D721Med (cell line): ENCODE measurements at places on chromosomes 4 and X.
A peak's percentile ranks its signal among the peaks of the same experiment; 100 is the strongest.

GRCh38 chr4:163748449-163748848, 254.0 kb downstream of the TMA16 start:
- DNase-seq = no peak

GRCh38 chr4:48090621-48091020, 43.4 kb downstream of the TXK start:
- DNase-seq = no peak

GRCh38 chr4:152038238-152038637, 277.4 kb upstream of the GATB start:
- no peak for DNase-seq

GRCh38 chr4:187070158-187070557, 346.5 kb upstream of the FAT1 start:
- no peak for DNase-seq

DNA sequence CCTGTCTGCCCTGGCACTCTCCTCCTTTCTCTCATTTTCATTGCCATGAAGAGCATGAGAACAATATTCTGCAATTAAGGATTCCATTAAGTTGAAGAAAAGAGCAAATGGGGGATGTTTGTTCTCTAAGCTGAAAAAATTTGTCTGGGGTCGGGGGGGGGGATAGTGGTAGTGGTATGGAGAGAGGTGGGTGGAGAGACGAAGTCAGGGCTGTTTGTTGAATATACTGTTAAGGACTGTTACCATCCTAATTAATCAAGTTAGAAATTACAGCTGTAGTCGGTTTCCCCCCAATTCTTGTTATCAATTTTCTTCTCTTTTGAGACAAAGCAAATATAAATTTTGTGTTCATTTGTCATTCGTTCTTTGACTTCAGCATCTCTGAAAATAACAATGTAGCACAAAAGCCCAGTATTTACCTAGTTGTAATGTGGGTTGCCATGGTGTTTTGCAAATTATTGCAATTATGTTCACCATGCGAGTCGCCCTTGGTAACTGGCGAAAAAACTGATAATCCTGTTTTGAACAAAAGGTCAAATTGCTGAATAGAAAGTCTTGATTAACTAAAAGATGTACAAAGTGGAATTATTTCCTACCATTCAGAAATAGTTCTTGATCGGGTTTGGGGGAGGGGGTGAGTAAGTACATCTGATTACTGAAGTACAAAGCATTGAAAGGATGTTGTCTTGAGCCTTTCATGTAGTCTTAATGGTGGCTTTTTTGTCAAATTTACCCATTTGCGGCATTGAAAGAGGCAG, 139.1 kb downstream of the ARX start:
- no peak for DNase-seq

- no peak for DNase-seq
Measured at GRCh38 chr4:7687796-7688195, 251.9 kb downstream of the AFAP1 start.

DNA sequence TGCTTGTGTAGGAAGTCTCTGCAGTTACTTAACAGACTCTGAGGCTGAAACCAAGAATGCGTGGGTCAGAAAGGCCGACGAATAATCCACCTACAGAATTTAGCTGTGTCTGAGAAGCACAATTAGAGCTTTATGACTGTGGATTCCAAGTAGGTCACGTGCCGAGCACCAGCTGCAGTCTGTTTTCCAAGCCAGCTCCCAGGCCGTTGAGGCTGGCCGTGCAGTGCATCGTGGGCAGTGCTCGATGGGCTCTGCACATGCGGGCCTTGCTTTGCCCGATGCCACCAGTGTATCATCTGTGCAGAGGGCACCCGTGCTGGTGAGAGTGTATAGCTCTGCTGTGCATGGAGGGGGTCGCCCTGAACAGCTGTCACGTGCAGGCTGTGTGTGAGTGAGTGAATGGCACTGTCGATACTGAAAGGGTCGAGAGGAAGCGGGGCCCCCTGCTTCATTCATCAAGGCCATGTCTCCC, 67.5 kb upstream of the CLDN34 start:
- no peak for DNase-seq

- no peak for DNase-seq
Measured at GRCh38 chr4:97370568-97370967, 772.7 kb downstream of the STPG2 start.

- no peak for DNase-seq
Measured at GRCh38 chrX:66489339-66489738, 149.5 kb downstream of the EDA2R start.

GRCh38 chr4:79526641-79527565, 118.9 kb upstream of the GK2 start:
- DNase-seq = no peak

GRCh38 chrX:24506082-24506481, 41.0 kb downstream of the PDK3 start:
- DNase-seq = no peak

GRCh38 chr4:37365888-37366287, 121.3 kb downstream of the NWD2 start:
- DNase-seq = no peak

GRCh38 chr4:123298801-123299200, 97.8 kb upstream of the SPRY1 start:
- no peak for DNase-seq

GRCh38 chr4:2256156-2256731, 5.7 kb downstream of the MXD4 start:
- DNase-seq = peak; percentile 2

DNA sequence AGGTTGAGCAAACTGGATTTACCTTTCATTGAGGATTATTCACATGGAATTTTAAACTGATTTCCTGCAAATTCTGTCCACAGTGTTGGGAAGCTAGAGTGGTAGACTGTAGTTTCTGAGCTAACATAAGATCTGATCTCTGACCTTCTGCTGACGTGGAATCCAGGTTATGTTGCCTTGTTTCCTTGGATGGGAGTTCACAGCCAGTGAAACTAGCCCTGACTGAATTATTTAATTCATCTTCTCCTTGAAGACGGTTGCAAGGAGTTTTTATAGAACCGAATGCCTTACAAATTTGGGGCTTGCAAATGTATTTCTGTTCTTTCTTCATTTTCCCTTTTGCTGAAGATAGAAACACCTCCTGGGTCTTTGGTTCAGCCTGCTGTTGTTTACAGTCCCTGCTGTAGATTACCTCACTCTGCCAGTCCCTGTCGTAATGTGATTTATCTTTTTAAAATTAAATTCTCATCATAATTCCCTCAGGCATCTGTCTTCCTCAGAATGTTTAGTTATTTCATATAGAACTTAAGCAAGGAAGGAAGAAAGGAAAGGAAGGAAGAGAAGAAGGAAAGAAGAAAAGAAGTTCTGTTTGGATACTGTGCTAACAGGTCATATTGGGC, 113.9 kb downstream of the CEP135 start:
- no peak for DNase-seq

- no peak for DNase-seq
Measured at GRCh38 chrX:150212672-150213480, 150.2 kb upstream of the MAMLD1 start.

DNA sequence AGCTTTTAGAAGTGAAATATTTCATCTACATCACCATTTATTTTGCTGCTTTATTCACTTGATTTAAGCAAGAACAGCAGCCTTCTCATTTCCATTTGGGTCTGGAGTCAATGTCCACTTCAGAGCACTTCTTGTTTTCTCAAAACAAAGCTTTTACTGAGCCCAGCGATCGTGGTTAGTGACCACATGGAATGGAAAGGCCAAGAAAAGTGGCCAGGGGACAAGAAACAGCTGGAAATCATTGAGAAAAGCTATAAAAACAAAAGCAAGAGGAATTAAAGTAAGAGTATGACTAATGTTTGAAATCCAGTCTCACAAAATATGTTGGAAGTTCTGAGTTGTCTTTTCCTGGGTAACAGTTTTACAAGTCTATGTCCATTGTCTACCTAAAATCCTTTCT, 328.4 kb upstream of the INTU start:
- DNase-seq = no peak

- DNase-seq = no peak
Measured at GRCh38 chrX:153803211-153804099, 9.0 kb downstream of the SSR4 start.

DNA sequence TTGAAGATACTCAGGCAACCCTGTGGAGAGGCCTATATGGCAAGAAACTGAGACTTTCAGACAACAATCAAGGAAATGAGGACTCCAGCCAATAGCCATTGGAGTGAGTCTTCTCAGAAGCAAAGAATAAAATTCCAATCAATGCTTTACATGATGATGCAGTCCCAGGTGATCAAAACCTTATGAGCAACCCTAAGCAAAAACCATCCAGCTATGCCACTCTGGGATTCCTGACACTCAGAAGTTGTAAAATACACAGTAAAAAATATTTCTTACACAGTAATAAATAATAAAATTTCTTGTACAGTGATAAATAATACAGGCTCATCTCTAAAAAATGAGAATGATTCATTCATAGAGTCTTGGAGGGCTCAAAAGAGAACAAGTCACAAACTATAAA, 150.6 kb downstream of the IL15 start:
- no peak for DNase-seq

- no peak for DNase-seq
Measured at GRCh38 chrX:18034945-18035344, 173.8 kb upstream of the RAI2 start.

GRCh38 chr4:71338846-71339593, at the start of gene SLC4A4:
Gene SLC4A4, plus strand, starts transcription at chr4:71339020.
- no peak for DNase-seq

DNA sequence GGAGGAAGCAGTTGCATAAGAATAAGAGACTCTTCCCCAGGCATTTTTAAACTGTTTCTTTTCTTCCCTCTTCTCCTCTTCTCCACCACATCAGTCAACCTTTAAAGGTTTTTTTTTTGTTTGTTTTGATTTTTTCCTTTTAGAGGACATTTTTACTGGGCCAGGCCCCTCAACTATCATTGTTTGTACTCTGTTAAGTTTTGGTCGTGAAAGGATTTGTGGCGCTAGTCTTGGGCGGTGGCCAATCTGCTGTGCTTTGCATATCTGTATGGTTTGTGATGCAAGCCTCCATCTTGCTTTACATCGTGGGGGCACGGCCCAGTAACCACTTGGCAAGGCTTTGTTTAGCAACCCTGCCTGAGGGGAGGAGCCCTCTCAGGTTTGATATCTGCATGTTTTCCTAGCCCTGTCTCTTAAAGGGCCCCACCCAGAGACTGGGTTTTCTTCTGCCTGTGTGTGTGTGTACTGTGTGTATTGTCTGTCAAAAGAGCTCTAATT, 101.9 kb upstream of the SLITRK2 start:
- DNase-seq = no peak

DNA sequence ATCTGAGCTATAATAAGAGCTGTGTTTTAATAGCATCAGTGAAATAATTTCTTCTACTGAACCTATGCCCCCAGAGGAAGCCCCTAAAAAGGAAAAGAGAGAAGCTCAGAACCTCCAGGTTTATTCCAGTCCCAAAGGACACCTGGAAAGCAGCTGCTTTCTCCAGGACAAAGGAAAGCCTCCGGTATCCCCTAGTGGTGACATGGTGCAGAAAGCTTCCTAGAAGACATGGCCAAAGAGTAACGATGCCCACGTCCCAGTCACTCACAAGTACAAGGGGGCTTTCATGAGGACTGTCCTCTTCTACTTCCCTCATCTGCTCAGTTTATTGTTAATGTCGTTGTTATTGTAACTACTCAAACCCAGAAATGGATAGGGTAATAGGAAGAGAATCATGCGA, 343.9 kb downstream of the UNC5C start:
- no peak for DNase-seq

DNA sequence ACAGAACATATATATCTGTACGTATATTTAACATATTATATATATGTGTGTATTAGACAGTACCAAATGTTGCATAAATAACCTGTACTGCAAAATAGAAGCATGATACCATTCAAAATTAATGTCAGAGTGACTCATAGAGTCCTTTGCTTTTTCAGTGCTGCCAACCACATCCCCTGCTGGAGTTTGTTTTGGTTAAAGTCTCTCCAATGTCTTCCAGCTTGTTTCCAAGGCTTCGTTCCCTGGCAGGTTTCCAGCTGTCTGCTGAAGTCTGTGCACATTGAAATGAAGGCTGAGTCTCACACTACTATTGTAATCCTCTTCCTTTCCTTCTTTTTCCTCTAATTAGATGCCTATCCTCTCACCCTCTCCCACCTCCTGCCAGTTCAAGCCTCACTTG, 14.9 kb downstream of the NRK start:
- no peak for DNase-seq

DNA sequence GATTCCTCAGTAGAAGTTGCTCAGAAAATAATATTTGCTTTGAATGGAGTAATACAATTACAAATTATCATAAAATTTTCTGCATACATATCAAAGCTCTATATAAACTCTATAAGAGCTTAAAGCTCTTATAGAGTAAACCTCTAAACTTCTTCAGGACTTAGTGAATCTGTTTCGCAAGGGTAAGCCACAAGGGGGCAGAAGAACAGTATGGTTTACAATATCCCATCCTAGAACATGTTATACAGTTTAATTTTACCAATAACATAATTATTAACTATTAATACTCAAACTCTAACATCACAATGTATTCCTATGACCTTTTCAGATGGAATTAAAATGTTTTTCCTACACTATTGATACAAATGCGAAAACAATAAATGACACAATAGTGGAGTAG, 33.8 kb upstream of the SPANXN1 start:
- no peak for DNase-seq

DNA sequence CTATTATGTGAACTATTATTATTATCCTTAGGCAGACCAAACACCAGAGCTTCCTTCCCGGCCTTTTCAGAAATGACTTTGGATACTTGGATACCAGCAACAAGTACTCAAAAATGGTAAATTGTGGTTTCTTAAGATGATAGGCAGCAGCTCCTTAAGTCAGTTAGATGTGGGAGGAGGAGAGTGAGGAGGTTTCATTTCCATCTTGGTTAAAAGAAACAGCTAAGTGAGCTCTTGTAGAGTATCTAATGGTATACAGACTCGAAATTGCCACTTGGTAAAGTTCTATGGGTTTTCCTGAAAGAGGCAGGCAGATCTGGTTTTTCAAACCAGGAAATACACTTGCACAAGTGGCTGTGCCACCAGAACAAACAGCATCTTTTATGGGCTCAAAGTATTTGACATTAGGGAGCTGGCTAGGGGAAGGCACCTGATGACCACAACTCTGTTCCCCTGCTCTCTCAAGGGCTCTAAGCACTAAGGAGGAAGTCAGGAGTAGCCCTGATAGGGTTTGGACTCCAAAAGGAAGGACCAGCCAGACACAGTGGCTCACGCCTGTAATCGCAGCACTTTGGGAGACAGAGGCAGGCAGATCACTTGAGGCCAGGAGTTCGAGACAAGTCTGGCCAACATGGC, 130.9 kb downstream of the TMEM164 start:
- no peak for DNase-seq
